Sigmoid colon (tissue), 7 donors: ENCODE measurements at places on chromosomes 5 and 9. TPM values are rescaled to one million over a fixed set of nuclear protein-coding genes. Genes with fewer than 3 reads are reported as not detected.

Gene C5orf63
- total RNA-seq = 0.55 TPM

Gene RBM27
- 25.3 TPM for total RNA-seq

Gene CDX1
- total RNA-seq = 0.71 TPM

Gene PBX3
- total RNA-seq = 93.1 TPM

Gene SPATA31E1
- not detected for total RNA-seq

Gene KIF12
- 1.4 TPM for total RNA-seq

Gene NPR3
- total RNA-seq = 5.0 TPM

Gene PHYHD1
- total RNA-seq = 30.5 TPM

Gene FAM120A
- total RNA-seq = 59.9 TPM

Gene SLC6A19
- not detected for total RNA-seq

Gene ANGPTL2
- total RNA-seq = 61.0 TPM

Gene SH3TC2
- 5.0 TPM for total RNA-seq

Gene ANKRD18B
- not detected for total RNA-seq

Gene SHOC1
- not detected for total RNA-seq

Gene EPB41L4B
- total RNA-seq = 1.9 TPM

Gene SCGB3A2
- not detected for total RNA-seq

Gene PLPP7
- 19.0 TPM for total RNA-seq

Gene FNIP1
- 49.9 TPM for total RNA-seq

Gene SPINK13
- total RNA-seq = 0.33 TPM

Gene MVB12B
- 13.9 TPM for total RNA-seq

Gene AKNA
- total RNA-seq = 18.6 TPM

Gene SPOCK1
- total RNA-seq = 33.4 TPM

Gene IFNA17
- not detected for total RNA-seq

Gene FBXO10
- total RNA-seq = 19.4 TPM

Gene EQTN
- not detected for total RNA-seq

Gene FOXD4
- 1.1 TPM for total RNA-seq

Gene TMEM215
- total RNA-seq = not detected

Gene FBN2
- 0.49 TPM for total RNA-seq

Gene KLHL9
- total RNA-seq = 24.4 TPM

Gene LCNL1
- total RNA-seq = 0.36 TPM

Gene PCDHAC1
- 1.7 TPM for total RNA-seq

Gene SLC9A3
- total RNA-seq = 2.5 TPM

Gene PFN3
- not detected for total RNA-seq

Gene DAPK1
- total RNA-seq = 80.6 TPM

Gene LCN9
- total RNA-seq = not detected

Gene PTGS1
- 72.6 TPM for total RNA-seq

Gene GRM6
- not detected for total RNA-seq

Gene SPATA31A7
- total RNA-seq = not detected

Gene PTGDS
- total RNA-seq = 28.5 TPM

Gene PPP3R2
- total RNA-seq = not detected

Gene CYSTM1
- total RNA-seq = 23.8 TPM

Gene GPX3
- 2,079 TPM for total RNA-seq

Gene ZBTB26
- total RNA-seq = 11.1 TPM

Gene LTC4S
- 5.0 TPM for total RNA-seq

Gene HOMER1
- 31.0 TPM for total RNA-seq

Gene GPRIN1
- 1.6 TPM for total RNA-seq

Gene TOR1A
- 31.6 TPM for total RNA-seq

Gene ALDH7A1
- 16.0 TPM for total RNA-seq

Gene CARD9
- 6.9 TPM for total RNA-seq

Gene UNC13B
- total RNA-seq = 20.5 TPM

Gene ADGRD2
- total RNA-seq = not detected
